ENCODE measurements at places on chromosomes 2 and 18.

DNA sequence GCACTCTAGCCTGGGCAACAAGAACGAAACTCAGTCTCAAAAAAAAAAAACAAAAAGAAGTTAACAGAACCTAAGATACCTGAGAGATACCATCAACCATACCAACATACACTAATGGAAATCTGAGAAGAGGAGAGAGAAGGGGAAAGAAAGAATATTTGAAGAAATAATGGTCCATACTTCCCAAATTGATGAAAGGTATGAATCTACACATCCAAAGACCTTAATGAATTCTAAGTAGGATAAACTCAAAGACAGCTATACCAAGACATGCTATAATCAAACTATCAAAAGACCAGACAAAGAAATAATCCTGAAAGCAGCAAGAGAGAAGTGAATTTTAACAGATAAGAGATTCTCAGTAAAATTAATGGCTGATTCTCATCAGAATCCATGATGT lies 109.6 kb downstream of the TRABD2A start:
- no peak for DNase-seq

DNA sequence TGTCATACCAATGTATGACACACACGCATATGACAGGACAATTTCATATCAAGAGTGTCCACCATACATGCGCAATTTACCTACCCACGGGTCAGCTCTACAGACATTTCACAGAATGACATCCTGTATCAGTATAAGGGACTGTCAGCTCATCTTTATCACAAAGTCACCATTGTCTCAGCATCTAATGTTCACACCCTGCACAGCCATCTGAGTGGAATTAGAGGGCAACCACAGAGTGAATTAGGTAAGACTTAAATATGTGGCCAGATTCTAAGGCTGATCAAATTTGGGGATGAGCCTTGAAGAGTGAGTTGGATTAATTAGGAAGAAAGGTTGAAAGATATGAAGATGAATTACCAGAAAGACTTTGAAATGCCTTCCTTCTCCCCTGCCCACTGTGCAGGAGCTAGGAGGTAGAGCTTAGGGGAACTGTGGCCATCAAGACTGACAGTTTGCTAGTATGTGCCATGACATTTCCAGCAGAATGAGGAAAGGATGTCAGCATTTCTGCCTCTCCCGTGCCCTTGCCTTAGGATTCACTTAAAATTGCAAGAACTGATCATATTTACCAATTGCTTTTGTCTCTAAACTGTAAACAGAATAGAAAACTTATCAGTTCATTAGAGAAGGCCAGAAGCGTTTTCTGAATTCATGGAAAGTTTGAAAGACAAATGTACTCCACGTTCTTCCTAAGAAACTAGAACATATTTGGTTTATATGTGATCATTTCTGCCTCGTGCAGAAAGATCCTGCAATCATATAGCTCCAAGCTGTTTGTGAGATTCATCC lies 121.1 kb downstream of the DDX1 start:
- DNase-seq = no peak

DNA sequence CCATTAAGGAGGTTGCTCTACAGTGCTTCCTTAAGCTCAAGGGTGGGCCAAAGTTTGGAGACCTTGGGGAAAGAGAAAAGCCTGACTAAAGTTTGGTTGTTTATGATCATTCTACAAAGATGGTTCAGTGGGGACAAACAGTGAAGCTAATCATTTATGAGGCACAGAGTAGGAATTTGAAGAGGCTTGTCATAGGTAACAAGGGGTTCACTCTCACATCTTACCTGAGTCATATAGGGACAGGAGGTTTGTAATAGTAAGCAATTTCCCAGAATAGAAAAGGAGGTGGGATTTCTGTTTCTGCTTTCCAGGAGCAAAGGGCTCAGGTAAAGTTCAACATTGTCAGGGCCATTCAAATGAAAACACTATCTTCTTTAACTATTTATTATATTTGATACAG lies 787.9 kb downstream of the CPS1 start:
- DNase-seq = no peak

DNA sequence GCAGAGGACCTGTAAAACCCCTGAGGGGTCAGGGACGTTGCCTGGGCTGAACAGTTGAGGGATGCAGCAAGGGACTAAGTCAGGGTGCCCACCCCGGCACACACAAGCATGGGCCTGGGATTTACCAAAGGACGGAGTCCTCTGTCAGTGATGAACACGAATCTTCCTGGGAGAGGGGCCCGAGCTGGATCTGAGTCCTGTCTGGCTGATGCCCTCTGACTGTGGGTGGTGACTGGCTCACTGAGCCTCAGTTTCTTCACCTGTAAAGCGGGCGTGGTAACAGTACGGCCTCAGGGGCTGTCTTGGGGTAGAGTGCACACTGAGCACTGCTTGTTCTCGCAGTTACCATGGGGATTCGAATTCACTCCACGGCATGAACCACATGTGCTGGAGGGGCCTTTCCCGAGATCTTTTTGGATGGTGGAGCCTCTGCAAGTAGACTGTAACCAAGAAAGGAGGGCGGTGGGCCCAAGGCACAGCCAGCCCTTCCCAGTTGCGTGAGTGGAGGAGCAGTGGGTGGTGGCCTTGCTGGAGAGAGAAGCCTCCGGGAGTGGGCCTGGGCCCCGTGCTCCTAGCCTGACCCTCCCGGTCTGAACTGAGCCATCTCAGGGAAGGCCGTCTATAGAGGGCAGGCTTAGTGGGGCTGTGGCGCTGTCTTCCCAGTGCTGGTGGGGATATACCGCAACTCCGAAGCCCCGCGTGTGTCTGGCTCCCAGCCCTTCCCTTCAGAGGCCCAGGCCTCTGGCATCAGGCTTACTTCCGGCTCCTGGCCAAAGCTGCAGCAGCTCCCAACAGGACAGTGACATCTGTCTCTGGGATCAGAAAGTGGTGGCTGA lies 130.8 kb upstream of the HS6ST1 start:
- DNase-seq = no peak

GRCh38 chr2:189551808-189552207 lies 28.8 kb downstream of the SLC40A1 start:
- DNase-seq = no peak

DNA sequence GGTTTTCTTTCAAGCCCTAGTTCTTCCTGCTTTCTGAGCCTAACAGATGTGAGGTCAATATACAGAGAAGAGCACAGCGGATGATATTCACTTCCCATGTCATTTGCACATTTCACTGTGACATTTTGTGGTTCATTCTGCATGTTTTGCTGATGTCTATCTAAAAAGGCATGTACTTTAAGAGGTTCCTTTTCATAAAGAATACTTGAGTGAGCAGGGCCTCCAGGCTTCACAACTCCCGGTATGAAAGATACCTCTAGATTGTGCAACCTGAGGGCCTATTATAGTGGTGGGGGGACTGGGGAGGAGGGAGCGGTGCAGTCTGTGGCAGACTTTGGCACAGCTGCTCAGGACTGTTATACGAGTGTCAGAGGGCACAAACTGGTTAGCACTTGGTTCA lies 54.6 kb downstream of the CPO start:
- DNase-seq = no peak

DNA sequence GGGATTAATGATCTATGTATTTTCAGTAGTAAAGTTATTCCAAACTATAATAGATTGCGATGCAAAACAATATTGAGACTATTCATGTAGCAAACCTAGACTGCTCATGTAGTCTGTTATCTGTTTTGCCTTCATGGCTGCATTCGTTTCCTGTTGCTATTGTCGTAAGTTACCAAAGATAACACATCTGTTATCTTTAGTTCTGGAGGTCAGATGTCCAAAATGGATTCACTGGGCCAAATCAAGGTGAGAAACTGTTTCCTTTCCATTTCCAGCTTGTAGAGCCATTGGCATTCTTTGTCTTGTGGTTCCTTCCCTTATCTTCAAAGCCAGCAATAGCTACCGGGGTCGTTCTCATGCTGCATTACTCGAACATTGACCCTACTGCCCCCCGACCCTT lies 20.9 kb downstream of the ITGAV start:
- no peak for DNase-seq

DNA sequence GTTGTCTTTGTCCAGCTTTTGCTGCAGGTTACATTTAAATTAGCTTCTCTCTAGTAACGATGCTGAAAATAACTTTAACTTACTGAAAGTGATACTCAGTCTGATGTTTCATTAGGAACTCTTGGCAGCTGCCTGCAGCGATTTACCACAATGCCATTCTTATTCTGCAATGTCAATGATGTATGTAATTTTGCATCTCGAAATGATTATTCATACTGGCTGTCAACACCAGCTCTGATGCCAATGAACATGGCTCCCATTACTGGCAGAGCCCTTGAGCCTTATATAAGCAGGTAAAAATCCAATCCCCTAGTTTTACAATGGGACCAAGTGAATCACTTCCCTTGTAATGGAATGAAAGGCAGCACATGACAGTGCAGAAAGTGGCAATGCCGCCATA lies 16.3 kb upstream of the MFF start:
- DNase-seq = no peak

DNA sequence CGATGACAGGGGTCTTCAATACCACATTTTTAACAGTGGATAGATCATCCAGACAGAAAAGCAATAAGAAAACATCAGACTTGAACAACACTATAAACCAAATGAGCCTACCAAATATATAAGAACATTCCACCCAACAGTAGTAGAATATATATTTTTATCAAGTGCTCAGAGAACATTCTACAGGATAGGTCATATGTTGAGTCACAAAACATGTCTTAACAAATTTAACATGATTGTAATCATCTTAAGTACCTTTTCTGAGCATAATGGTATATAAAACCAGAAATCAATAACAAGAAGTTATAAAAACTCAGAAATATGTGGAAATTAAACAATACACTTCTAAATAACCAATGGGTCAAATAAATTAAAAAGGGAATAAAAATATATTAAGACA lies 194.0 kb upstream of the CYP26B1 start:
- DNase-seq = no peak

GRCh38 chr2:134341476-134341875 lies 87.6 kb downstream of the MGAT5 start:
- DNase-seq = no peak

DNA sequence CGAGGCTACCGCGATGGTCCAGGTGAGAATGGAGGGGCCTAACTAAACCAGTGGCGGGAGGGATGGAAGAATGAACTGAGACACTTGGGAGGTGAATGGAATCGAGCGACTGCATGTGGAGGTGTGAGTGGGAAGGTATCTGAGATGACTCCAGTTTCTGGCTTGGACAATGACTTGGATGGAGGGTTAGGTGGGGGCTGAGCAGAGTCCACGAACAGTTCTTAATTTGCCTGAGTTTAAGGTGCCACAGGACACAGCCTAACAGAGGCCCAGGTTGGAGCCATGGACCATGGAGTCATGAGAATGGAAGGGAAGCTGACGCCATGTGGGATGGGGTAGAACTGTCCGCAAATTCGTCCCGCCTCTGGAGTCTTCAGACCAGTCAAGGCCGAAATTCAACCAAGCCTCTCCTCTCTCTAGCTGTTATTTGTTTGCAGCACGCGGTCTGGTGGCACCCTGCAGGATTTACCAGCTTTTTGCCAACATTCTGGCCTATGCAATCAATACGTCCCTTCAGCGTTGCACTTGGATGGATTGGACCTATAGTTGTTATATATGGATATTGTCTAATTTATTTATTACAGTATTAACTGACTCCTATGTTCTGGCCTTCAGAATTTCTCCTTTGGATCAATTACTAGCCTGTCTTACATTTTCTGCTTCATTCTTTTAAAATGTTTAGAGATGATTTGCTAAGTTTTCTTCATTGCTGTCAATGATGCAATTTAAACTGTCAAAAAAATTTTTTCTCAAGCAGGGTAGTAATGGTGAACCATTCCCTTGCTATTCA lies 940 bp upstream of the BOLA3 start:
- no peak for DNase-seq

GRCh38 chr18:54671291-54671881 lies 80.3 kb downstream of the DYNAP start:
- peak; percentile 10 for DNase-seq

GRCh38 chr2:883260-883802 lies 67.3 kb upstream of the SNTG2 start:
- DNase-seq = no peak

- no peak for DNase-seq
These were observed 16.1 kb upstream of the ARL5A start for GRCh38 chr2:151844211-151844896.

GRCh38 chr2:238456970-238457926 lies 30.5 kb downstream of the ASB1 start:
- DNase-seq = no peak

- DNase-seq = no peak
These were observed 842.2 kb upstream of the VRK2 start for GRCh38 chr2:57204364-57204763.

GRCh38 chr2:144695657-144696056 lies 175.7 kb upstream of the ZEB2 start:
- no peak for DNase-seq

GRCh38 chr2:234130777-234131181 lies 80.3 kb downstream of the SPP2 start:
- no peak for DNase-seq

DNA sequence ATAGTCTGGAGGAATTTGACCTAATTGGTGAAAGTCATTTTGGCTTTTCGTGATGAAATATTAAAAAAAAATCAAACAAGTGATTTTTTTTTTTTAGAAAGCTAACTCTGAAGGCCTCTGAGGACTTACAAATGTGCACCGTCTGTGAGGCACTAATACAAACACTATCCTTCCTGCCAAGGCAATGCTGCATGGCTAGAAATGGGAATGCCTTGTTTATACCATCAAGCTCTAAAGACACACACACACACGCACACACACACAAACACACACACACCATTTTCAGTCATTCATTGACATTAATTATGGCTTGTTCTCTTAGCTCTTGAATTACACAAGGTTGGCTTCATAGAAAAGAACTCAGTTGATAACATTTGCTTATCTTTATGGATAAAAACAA lies 1242.0 kb upstream of the ACVR2A start:
- no peak for DNase-seq

DNA sequence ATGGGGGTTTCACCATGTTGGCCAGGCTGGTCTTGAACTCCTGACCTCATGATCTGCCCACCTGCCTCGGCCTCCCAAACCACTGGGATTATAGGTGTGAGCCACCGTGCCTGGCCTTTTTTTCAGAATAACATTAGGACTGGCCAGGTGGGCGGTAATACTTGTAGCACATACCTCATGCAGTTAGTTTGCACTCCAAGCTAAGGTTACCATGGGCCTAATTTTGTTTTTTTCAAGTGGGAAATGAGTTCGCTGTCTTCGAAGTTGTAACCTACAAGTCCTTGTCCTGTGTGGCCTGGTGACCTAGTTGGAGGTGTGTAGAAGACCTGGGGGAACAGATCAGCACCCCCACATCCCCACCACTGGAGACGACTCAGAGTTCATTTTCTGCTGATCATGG lies 74.8 kb downstream of the LYPD1 start:
- DNase-seq = no peak

DNA sequence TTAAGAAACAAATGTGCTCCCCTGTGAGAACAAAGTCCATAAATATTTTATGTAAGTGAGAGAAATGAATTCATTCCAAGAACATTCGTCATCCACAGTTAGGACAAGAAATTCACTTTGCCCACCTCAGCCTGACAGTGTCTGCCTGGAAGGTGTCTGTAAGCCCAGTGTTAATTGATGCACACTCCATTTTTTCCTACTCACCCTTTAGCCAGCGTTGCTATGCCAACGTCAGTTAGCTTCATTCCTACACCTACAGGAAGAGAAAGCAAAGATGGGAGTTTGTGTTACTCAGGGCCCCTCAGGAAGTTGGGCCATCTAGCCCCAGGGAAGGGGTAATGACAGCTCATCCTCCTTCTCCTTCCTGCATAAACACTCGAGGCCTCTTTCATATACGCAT lies 131.0 kb downstream of the ALPK2 start:
- no peak for DNase-seq

GRCh38 chr2:172403402-172403801 lies 24.0 kb upstream of the ITGA6 start:
- no peak for DNase-seq

Data from amniotic stem cell (primary cell).